BJ (cell line): ENCODE measurements at places on chromosomes 13 and 19.

GRCh38 chr13:52011632-52012511 is at the start of gene ALG11:
Gene ALG11, plus strand, starts transcription at chr13:52012398. Its CDS starts 21 bp downstream, at chr13:52012419.
- peak; percentile 91 for DNase-seq

DNA sequence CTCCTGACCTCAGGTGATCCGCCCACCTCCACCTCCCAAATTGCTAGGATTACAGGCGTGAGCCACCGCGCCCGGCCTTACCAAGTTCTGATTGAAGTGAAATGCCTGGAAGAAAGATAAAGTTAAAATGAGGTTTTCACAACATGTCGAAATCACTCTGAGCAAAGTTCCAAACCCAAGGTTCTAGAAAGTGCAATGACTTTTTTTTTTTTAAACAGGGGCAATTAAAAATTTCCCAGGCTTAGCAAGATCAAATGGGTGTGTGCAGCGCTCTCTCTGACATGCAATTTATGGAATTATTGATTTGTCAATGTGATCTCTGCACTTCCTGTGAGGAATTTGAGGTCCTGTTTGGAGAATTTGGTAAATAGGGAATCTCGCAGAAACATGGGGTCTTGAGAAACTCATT is 12.8 kb upstream of the MAP2K2 start:
- DNase-seq, result no peak

DNA sequence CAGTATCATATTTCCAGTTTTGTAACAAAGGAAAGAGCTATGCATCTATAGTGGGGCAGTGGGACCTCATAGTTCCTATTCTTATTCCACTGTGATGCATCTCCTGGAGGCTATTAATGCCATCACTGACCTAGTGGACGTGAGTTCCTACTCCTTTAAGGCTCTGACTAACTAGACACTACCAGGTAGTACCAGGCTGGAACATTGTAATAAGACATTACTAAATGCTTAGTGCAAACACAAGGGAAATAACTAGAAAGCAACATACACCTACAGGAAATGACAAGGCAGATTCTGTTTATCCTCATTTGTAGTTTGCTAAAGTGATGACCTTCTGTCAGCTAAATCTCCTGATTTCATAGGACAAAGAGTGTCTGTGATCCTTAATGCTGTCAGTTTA is 192.5 kb downstream of the POSTN start:
- no peak for DNase-seq

- no peak for DNase-seq
Observed at GRCh38 chr19:37943480-37943879, 36.5 kb downstream of the SIPA1L3 start.

- no peak for DNase-seq
Observed at GRCh38 chr13:113972451-113973217, 1.2 kb downstream of the C13orf46 start.

DNA sequence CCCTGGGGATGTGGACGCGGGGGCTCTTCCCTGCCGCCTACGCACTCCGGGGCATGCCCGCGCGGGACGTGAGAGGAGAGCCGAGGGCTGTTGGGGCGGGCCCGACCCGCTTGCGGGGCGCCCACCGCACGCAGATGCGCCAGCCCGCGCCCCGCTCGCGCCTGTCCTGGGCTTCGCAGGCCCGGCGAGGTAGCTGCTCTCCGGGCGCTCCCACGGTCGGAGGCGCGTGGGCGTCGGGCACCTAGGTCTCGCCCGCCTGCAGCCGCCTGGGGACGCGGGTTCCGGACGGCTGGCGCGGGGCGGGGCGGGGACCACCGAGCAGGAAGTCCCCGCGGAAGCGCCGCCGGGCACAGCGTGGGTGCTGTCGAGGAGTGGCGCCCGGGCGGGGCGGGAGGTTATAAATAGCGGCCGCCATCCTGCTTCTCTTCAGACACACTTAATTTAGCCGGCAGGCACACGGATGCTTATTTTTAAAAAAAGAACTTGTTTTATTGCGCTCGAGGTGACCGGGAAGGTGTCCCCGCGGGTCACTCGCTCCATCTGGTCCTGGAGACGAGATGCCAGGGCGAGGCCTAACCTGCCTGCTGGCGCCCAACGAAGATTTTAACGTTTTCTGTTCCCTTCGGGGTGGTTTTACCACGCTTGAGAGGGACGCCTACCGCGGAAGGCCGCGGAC is 561 bp upstream of the GJA3 start:
- no peak for DNase-seq

- no peak for DNase-seq
Observed at GRCh38 chr13:25973085-25973484, 78.7 kb downstream of the SHISA2 start.

GRCh38 chr13:69092615-69093322 is 1014.9 kb upstream of the ATXN8OS start:
- DNase-seq, result no peak

DNA sequence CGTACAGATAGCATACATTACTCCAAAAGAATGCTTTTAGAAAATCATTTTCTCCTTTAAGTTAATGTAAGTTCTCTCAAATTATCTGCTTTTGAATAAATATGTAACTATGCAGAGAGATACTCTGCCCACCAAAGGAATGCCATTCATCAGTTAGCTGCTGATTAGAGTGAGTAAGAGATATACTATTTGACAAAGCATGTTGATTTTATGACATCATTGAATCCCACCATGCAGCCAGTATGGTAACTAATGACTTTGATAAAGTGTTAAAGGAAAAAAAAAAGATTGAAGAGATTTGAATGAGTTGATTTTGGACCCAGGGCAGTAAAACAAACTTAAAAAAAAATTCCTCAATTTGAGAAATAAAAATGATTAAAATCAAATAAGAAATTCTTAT is 521.5 kb downstream of the SLITRK6 start:
- no peak for DNase-seq

DNA sequence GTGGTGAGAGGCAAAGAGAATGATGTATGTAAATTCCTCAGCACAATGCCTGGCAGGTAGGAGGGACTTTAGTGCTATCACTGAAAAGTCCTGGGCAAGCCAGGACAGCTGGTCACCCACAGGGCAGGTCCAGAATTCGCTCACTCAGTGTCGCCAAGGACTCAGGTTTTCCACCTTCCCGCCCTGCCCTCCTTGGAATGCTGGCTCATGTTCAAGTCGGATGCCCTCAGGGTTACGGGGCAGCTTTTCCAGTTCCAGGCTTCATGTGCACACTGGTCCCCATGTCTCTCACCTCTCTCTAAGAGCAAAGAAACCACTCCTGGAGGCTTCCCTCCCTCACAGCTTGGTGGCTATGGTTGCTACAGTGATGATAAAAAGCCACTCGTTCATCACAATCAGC is 24.8 kb upstream of the NAXD start:
- DNase-seq, result no peak

- no peak for DNase-seq
Observed at GRCh38 chr19:32416749-32417456, 11.3 kb downstream of the DPY19L3 start.

DNA sequence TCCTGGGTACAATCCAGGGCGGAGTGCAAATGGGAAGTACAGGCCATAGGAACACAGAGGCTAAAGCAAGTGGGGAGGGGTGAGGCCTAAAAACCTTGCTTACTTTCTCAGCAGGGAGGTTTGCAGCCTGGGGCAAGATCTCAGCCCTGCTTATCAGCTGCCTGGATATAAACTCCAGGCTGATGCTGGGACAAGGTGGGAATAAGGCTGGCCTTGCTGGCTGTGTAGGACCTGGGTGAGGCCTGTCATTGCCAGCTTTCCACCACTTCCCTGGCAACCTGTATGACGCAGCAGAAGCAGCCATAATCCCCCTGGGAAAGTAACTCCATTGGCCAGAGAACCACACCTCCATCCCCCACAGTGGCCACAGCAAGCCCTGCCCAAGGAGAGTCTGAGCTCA is 279.1 kb upstream of the ATXN8OS start:
- no peak for DNase-seq

DNA sequence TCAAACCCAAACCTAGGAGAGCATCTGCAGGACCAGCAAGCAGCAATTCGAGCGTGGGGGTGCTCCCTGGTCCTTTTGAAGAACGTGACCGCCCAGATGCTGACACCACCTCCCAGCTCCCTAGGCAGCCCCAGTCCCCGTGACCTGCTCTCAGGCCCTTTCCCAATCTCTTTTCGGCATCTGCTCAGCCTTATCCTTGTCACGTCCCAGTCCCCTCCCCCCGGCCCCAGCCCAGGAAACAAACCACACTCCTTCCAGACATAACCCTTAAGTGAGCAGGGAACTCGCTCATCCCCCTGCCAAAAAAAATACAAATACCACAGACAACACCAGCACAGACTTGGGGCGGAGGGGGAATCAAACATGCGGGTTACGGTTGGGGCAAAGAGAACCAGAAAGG is 3.3 kb downstream of the MLLT1 start:
- peak; percentile 75 for DNase-seq

DNA sequence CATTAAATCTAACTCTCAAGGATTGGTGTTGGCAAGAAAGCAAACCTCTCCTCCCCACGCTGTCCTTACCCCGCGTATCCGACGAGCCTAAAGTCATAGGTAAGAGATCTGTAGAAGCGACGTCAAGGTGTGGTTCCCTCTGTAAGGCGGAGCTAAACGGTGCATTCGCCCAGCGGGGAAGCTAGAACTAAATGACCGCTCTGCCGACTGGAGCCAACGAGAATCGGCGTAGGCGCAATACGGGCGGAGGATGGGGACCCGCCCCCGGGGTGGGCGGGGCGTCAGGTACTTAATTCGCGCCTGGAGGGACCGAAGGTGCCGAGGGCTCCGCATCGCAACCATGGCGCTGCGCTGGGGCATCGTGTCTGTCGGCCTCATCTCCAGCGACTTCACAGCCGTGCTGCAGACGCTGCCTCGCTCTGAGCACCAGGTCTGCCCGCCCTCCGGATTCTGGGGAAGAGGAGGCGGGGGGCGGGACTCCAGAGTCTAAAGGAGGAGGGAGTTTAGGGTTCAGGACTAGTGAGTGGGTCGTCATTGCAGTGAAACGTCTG is at the start of gene DHDH:
Gene DHDH (plus strand): TSS at position 318 of the 551 bp plus-strand sequence. CDS start 23 bp downstream, at position 341.
- DNase-seq, result no peak
